NCI-H226 (cell line): ENCODE measurements at places on chromosomes 16 and 17.

- no peak for DNase-seq
Observed at GRCh38 chr16:13127144-13127543, 225.7 kb downstream of the SHISA9 start.

- DNase-seq, result no peak
Observed at GRCh38 chr17:80482058-80482318, 5.6 kb upstream of the NPTX1 start.

GRCh38 chr16:87601401-87601981 is 817 bp upstream of the JPH3 start:
- no peak for DNase-seq

- DNase-seq, result peak; percentile 32
Observed at GRCh38 chr17:62017496-62017895, 47.6 kb downstream of the MED13 start.

GRCh38 chr17:69059458-69060175 is 1.1 kb downstream of the ABCA9 start:
- DNase-seq, result no peak
